ENCODE measurements at places on chromosomes 7 and 10.

DNA sequence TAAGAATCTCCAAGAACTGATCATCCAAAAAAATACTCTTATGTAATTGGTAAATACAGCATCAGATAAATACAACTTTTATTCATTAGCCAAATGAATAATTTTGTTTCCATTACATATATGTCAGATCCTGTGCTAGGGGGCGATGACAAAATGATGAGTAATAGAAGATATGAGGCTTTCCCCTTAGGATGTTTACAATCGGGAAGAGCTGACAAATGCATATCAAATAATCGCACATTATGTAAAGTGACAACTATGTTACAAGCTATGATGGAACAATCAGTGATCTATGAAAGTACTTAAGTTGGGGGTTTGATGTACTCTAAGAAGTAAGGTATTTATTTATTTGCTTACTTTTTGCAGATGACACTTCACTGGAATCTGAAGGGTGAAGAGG lies 465.6 kb upstream of the VSTM2A start:
- no peak for DNase-seq

DNA sequence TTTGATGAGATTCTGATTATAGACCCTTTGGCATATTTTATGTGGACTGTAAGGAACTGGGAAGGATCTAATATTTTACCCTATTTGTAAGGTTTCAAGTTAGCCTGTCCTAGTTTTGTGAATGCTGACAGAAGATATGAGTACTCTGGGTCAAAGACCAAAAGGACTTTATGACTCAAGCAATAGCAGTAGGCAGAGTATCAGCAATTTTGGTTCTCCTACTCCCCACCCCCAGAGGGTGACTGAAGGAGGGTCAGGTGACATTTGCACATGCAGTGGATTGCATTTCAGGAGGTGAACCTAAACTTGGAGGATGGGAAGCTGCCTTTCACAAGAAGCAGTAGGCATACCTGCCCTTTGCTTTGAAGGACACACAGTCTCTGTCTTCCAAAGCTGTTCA lies 84.0 kb upstream of the KLF6 start:
- DNase-seq = no peak

DNA sequence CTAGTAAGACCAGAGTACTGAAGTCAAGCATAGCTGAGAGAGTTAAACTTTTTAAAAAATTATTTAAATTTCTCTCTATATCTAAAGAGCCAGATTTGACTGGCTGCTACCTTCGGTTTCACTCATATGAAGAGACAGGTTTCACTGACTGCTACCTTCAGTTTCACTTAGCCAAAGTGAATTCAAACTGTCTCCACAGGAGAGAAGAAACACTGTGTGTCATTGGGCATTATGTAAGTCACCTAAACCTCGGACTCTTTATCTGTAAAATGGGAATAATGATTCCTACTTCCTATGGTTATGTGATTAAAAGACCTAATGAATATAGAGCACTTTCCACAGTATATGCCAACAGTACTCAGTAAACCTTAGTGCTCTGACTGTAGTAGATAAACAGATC lies 41.6 kb upstream of the MET start:
- DNase-seq = no peak

DNA sequence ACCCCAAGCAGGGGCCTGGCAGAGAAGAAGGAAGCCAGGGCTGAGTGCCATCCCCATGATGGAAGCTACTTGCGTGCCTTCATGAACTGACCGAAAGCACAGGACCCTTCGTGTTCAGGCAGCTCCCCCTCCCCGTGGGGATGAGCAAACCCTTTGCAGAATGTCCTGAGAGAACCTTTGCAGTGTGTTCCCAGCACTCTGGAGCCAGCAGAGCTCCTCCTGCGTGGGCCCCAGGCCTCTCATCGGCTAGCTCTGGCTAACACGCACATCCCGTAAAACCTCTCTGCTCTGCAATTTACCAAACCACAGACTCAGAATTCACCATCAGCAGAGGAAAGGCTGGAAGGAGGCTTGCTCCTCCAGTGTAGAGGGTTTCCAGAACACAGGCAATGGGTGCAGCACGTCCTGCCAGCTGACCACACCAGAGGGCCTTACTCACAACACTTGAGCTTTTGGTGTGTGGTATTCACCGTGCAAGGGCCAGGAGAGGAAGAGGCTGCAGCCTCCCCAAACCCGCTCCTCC lies 3.1 kb downstream of the SH3PXD2A start:
- no peak for DNase-seq

DNA sequence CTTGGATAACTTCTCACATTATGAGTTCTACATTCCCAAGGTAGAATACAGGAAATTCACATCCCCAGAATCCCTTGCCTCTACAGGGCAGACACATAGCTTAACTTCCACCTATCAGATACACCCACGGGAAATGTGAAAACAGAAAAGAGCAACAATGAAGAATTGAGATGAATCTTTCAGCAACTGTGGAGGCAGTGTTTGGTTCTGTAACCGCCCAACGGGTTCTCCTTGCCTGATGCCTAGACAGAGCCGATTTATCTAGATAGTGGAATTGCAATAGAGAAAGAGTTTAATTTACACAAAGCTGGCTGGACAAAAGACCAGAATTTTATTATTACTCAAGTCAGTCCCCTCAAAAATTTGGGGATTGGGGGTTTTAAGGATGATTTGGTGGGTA lies 138.8 kb downstream of the MTPAP start:
- DNase-seq = no peak

- no peak for DNase-seq
Measured at GRCh38 chr7:134903073-134903790, 83.1 kb upstream of the AGBL3 start.

DNA sequence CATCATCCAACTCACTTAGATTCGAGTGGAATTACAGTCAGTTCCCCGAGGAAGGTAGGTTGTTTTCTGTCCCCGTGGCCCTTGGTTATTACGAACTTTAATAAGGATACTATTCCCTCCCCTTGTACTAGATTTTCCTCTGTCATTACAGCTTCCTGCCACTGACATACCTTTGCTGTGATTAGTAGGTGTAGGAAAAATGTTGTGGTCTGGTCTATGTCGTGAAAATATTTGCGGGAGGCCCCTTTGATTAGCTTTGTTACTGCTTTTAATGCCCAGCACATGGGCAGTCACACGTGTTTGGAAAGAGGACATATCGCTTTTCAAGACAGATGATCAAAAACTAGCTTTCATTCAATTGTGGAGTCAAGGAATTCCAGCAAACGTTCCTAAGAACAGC lies 92.2 kb downstream of the GATA3 start:
- no peak for DNase-seq

Data from left colon (tissue), 2 donors.